ENCODE measurements at places on chromosomes 3 and 15.

GRCh38 chr3:89184151-89184995 is 77.0 kb downstream of the EPHA3 start:
- no peak for DNase-seq

DNA sequence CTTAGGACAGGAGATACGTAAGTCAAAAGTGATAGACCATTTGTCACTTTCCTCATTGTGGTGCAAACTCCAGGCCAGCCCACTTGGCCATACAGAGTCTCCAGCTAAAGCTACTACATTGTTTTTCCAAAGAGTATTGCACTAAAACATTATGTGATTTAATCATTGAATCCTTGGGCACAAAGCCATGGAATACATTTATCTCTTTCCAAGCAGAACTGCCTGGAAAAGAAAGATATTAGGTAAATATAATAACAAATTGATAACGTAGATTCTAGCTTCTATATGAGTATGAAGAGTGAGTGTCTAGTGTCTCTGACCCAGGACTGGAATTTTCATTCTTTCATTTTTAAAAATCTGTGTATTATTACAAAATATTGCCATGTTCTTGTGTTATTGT is 863.7 kb upstream of the SEMA6D start:
- no peak for DNase-seq

DNA sequence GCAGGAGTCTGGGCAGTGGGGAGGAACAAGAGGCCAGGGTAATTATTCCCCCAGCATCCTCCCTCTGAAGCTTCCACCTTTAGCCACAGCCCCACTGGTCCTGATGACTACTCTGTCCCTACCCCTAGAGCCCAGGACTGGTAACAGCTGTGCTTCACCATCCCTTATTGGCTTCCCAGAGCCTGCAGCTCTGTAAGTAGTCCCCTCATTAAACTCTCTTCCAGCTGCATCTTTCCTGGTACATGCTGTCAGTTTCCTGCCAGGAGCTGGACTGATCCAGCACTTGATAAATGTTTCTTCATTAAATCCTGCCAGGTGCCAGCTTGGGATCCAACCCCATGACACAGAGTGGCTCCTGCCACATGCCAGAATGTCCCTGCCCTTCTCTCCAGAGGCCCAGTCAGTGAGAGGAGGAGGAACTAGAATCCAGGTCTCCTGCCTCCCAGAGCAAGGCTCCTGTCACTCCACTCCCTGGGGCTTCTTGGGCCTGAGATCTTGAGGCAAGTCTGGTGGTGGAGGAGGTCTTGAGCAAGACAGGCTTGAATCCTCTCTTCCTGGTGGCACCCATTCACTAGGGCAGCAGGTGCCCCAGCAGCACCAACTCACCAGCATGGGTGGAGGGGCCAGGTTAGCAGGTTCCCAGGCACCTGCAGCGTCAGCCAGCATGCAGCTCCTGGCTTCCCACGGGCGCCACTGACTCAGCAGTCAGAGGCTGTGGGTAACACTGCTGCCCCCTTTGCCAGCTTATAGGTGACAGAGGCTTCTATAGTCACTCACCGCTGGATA is 27.6 kb downstream of the FBXW12 start:
- no peak for DNase-seq

DNA sequence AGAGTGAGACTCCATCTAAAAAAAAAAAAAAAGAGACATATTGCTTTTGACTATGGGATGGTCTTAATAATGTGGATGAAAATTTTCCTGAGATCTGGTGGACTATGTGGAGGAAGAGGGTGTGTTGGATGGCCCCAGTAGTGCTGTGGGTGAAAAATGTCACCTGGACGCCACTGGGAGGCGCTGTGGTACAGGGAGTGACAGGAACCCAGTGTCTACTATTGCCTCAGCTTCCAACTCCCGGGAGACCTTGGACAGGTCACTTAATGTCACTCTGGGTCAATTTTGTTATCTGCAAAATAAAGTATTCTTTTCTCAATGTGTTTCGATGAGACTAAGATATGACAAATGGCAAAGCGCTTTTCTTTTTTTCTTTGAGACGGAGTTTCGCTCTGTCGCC is 27.7 kb upstream of the DCP1A start:
- peak; percentile 63 for DNase-seq

DNA sequence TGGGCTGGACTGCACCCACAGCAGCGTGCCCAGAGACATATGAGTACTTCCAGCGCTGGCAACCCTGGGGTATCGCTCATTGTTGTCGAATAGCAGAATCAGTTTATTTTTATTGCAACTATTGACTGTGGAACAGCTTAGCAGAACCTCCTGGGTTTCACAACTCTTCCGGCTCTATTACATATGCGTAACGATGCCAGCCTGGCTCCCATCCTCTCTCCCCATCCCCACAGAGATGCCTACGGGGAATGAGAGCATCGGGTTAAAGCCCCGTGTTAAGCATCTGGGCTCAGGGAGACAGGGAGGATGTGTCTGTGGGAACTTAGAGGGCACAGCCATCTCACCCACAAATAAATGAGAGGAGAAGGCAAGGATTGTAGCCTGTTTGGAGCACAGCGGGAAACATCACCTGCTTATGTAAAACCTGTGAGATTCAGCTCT is 76.6 kb upstream of the DLG1 start:
- no peak for DNase-seq

GRCh38 chr15:56211960-56212550 is 31.6 kb downstream of the RFX7 start:
- no peak for DNase-seq

- DNase-seq = no peak
Observed at GRCh38 chr15:67779549-67780111, 45.7 kb upstream of the SKOR1 start.

DNA sequence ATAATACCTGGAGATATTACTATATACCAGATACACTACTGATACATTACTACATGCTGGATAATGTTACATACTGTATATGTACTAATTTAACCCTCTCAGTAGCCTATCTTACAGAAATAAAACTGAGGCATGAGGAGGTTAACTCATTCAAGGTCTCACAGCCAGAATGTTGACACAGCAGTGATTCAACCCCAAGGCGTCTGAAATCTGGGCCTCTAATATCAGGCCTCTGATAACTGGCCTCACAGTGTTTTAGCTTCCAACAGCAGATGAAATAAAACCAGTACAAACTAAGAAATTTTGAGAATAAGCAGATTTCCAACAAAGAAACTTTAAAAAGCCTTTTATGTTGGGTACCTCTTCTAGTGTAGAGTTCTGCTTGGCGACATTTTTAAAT is 23.4 kb downstream of the DZIP1L start:
- no peak for DNase-seq

DNA sequence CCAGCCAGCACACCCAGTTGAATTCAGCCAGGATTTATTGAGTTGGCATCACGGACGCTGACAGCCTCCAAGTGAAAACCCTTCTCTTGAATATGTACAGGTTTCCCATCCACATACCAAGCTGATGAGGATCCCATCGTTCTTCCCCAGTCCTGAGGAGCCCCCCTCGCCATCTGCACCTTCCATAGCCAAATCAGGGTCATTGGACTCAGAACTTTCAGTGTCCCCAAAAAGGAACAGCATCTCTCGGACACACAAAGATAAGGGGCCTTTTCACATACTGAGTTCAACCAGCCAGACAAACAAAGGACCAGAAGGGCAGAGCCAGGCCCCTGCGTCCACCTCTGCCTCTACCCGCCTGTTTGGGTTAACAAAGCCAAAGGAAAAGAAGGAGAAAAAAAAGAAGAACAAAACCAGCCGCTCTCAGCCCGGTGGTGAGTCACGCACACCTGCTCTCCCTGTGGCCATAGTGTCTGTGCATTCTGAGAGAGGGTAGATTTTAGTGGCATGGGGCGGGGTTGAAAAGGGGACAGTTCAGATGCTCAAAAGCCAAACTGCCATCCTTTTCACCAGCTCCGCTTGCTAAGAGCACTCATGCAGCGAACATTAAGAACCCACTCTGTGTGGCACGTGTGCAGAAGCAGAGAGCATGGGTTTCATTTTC is 51.2 kb downstream of the KLHL25 start:
- no peak for DNase-seq

DNA sequence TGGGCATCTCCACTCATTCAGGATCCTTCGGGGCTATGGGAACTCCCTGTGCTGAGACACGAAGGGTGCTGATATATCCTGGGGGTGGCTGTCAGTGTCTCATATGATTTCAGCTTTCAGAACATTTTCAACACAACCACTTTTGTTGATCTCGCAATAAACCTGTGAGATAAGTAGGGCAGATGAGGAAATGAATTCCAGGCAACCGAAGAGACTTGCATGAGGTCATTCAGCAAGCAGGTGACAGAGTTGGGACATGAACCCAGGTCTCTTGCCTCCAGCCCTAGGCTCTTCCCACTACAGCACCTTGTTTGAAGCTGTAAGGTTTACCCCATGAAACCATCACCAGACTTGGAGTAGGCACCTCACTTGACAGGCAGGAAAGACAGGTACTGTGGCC is 16.6 kb downstream of the DUOX1 start:
- no peak for DNase-seq
